ENCODE measurements at places on chromosomes 4 and X. TPM values are rescaled to one million over a fixed set of nuclear protein-coding genes. Genes with fewer than 3 reads are reported as not detected.

DNA sequence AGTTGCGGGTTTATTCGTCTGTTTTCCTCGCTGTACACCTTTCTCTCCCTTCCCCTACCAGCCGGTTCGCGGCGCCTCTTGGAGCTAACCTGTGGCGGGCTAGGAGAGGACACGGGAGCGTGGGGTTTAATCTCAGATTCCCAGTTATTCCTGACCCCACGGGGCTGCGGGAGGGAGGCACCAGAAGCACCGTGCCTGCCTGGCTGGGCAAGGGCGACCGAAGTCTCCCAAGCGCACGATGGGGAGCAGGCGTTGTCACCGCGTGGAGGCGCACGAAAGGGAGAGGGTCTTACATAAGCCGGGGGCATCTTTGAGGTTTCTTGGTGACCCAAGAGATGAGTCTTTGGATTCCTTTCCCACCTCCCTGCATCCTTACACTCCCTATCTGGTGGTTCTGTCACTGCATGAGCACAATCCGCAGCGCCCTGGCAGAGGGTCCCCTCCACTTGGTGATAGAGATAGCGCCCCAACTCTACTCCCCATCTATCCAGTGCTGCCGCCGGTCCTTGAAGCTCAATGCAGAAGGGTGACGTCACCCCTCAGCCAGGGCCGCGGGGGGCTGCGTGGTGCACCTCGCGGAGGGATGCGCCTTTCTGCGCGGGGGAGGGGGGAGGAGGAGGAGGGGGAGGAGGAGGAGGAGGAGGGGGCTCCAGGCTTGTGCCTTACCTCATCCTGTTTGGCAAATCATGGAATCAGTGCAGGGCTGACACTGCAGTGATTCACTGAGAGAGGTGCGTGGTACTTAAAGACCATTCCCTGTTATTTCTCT lies 793 bp downstream of the TSPAN7 start:
- DNase-seq, result peak; percentile 73

- no peak for DNase-seq
Measured at GRCh38 chrX:149346306-149346705, 158.8 kb downstream of the IDS start.

- DNase-seq, result no peak
Measured at GRCh38 chr4:87530868-87531267, 1.7 kb upstream of the SPARCL1 start.

DNA sequence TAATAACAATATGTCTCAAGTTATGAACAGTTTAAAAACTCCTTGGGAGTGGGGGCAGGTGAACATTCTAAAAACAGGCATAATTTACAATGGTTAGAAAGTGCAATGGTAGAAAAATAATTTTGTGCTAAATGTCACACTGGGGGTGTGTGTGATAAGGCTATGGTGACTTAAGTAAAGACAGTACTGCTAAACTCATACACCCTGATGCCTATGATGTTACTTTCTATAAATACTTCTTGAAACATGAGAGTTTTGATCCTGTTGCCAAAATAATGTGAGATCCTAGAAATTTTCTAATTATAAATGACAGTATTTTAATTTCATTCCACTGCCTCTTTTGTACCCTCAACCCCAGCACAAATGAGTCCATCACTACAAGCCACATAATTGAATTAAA lies 144.2 kb downstream of the POLA1 start:
- DNase-seq, result no peak

The ANK2 gene
- 68.4 TPM for total RNA-seq

- peak; percentile 56 for DNase-seq
Measured at GRCh38 chr4:47486231-47486673, 1.2 kb downstream of the ATP10D start.

The NUDT11 gene
- total RNA-seq, result 17.4 TPM

GRCh38 chr4:169818063-169818679 lies 60.4 kb upstream of the HPF1 start:
- no peak for DNase-seq

DNA sequence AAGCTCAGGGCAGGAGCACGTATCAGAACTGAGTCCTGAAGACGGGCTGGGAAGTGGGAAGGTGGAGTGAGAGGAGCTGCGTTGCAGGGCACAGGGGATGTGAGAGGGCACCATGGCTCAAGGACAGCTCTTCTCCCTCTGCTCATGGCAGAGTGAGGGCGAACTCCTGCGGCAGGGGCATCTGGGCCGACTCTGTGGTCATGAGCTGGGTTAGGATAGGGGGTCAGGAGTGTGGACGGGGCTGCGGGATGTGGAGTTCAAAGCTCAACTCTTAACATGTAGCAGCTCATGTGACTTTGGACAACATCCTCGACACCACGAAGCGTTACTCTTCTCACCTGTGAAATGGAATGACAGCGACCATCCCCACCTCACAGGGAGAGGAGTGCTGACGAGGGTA lies 19.4 kb upstream of the SORCS2 start:
- no peak for DNase-seq

DNA sequence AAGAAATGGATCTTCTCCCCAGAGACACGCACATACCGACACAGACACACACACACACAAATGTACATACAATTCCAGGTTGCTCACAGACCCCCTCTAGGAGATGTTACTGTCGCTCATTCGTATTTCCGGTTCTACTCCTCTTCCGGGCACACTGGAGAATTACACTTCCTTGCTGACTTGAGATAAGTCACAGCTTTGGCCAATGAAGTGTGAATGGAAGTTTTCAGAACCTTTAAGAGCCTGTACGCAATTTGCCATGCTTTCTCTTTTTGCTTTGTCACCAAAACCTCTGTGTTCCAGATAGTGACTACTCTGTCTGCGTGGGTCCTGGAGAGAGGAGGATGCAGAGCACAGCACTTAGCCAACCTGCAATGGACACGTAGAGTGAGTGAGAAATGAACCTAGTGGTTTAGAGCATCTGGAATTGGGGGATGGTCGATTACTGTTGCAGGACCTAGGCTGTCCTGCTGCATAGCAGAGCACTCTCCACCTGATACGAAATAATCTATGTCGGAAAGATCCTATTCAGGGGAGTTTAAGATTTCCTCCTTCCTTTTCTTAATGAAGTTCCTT lies 239.5 kb upstream of the TET2 start:
- DNase-seq, result no peak

DNA sequence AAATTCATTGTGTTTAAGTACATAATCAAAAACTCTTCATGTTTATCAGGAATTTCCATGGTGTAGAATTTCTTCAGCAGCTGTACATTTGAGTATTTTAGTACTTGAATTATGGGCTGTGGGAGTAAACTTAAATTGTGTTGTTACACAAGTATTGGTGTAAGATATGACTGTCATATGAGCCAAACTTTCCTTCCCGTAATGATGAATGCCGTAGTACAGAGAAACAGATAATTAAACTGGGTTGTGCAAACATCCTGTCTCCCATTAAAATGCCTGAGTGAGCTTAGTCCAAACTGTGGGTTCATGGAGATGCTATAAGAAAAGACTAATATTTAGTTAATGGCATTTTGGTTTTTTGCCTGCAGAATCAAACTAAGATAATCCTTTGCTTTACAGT lies 159.2 kb downstream of the SLC4A4 start:
- no peak for DNase-seq

GRCh38 chrX:153374426-153374825 lies 26.7 kb downstream of the PNMA6E start:
- DNase-seq, result peak; percentile 39

The GPAT3 gene
- 0.36 TPM for total RNA-seq

DNA sequence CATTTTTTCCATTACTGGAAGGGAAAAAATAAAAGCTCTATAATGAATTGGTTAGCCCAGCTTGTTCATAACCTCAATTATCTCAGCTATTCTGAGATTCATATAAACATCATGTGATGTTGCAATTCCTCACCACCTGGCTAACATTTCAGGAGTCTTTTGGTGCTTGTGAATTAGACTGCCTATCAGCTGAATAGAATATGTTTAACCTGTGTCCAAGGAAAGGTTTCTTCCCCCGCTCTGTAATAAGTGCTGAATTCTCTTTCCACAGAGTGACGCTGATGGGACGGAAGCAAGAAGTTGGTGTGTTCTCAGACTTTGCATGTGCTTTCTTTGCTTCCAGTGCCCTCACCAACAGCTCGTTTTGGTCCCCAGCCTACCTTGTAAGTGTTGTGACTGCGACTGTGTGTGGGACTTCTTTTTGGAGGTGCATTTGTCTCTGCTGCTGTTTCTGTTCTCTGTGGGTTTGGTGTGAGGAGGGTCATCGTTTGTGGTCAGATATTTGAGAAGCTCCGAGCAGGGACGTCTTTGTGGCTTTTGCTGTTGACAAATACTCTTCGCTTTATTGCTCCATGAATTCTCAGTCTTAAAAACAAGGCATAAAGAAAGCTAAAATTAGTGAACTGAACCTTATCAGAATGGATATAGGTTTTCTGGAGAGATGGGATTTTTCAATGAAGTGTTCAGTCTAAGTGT lies 61.7 kb downstream of the PPARGC1A start:
- no peak for DNase-seq

DNA sequence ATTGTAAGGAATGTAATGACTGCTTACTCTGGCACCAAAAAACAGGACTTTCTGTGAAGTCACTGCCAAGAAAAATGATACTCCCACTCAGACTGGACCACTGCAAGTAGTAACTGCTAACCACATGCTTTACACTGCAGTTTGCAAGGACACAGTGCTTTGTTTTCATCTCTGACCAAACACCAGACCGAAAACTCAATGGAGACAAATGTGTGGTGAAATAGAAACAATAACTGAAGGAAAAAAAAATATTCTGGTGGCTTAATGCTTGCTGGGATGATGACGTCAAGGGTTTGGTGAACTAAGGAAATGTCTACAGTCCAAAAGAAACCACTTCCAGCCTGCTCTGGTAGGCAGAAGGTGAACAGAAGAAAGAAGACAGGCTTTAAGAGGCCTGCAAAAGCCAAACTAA lies 13.2 kb downstream of the GPC4 start:
- DNase-seq, result no peak

DNA sequence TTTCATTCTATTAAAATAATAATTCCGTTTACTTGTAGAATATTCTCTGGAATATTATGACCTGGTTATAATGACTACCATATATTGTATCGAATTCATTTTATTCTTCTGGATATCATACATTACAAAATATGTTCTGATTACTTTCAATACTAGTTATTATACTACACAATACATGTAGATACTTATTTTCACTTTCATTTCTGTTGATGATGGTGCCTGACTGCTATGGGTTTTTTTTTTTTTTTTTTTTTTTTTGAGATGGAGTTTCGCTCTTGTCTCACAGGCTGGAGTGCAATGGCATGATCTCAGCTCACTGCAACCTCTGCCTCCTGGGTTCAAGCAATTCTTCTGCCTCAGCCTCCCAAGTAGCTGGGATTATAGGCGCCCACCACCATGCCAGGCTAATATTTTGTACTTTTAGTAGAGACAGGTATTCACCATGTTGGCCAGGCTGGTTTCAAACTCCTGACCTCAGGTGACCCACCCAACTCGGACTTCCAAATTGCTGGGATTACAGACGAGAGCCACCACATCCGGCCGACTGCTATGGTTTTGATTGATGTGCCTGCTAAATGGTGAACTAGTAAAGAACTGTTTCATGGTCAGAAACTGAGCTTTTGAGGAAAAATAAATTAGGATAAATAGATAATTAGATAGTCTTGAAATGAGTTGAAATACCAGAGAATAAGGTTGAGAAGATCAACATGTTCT lies 39.5 kb downstream of the PCDH10 start:
- DNase-seq, result no peak

GRCh38 chr4:25347971-25348370 lies 29.1 kb upstream of the ANAPC4 start:
- DNase-seq, result no peak

GRCh38 chrX:308821-309520 lies 9.6 kb downstream of the GTPBP6 start:
- DNase-seq, result peak; percentile 89

GRCh38 chr4:101153653-101154052 lies 193.7 kb downstream of the PPP3CA start:
- DNase-seq, result no peak

DNA sequence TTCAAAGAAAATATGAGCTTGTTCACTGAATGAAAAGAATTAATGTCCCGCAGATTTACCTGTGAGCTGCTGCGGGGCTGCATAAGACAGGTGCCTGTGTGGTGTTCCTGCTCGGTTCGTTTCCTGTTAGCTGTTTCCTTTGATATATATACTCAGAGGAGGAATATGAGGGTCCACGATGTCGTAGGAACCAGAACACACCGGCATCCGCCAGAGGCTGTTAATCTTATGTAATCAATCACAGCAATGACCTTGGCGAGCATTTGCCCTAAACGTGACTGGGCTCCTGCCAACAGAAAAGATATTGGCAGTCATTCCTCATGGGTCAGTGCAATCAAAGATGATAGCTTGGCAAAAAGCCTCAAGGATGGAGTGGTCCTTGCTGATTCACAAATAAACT lies 260.1 kb downstream of the EVC2 start:
- no peak for DNase-seq

DNA sequence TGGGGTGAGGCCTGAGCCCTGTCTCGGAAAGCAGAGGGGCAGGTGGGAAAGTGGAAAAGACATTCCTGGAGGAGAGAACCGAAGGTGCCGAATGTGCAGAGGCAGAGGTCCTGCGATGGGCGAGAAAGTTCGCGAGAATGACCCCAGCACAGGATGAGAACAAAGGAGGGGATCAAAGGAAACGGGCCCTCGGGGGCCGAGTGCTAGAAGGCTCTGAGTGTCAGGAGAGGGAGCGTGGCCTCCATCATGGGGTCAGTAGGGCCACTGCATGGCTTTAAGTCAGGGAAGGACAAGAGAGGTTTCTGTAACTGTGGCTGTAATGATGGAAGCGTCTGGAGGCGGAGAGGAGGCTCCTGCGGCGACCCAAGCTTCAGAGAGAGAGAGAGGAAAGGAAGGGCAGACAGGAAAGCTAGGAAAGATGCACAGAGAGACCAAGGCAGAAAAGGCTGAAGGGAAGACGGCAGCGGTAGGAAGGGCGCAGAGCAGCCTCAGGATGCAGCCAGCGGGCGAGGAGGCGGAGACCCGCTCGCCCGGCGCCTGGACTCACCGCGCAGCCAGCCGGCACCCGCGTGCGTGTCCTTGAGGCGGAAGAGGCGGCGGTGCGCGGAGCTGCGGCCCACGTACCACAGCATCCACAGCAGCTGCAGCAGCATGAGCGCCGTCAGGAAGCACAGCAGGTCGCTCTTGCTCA lies 669 bp downstream of the OTOP1 start:
- DNase-seq, result peak; percentile 69

All from osteoblast (primary cell).